Activated B cell treated with CpG ODN at 0.5 μM for 24 hours (primary cell): ENCODE measurements at places on chromosomes 1 and 21. TPM values are rescaled to one million over a fixed set of nuclear protein-coding genes. Genes with fewer than 3 reads are reported as not detected.

Gene VWA5B1
- total RNA-seq: not detected in 2 replicates

GRCh38 chr1:100328133-100328532 is 24.2 kb upstream of the CDC14A start:
- no peak for DNase-seq

GRCh38 chr1:153261281-153262069 is 2.0 kb downstream of the LORICRIN start:
- DNase-seq: peak; percentile 31

Gene BRINP2
- not detected in 2 replicates for total RNA-seq

- DNase-seq: no peak
These were observed 36.3 kb downstream of the MSTO1 start for GRCh38 chr1:155646307-155646706.

GRCh38 chr21:16211339-16212303 is 481.8 kb downstream of the USP25 start:
- no peak for DNase-seq

- no peak for DNase-seq
These were observed 18.5 kb upstream of the GBP3 start for GRCh38 chr1:89041119-89041641.

DNA sequence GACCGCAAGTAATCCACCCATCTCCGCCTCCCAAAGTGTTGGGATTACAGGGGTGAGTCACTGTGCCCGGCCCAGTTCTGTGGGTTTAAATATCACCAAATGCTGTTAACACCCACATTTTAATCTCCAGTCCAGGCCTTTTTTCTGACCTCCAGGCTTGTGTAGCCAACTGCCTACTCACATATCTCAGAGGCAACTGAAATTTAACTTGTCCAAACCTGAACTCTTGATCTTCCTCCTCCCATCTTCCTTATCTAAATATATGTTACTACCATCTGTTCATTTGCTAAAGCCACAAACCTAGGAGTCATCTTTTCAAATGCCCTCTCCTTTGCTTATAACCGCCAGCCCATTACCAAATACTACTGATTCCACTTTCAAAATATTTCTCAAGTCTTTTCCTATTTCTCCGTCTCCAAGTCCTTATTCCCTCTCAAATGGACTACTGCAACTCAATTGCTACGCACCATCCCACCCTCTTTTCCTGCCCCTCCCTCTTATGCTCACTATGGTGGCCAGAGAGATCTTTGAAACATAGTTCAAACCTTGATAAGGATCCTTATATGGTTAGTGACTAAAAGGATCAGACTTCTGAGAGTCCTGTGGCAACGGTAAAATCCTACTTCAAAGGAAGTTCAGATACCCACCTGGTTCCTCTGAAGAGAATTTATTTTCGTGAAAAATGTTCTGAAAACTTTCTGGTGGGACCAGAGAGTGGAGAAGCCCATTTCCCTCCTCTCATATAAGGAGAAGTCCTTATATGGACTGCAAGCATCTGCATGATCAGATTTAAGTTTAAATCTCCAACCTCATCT is 78.5 kb upstream of the CDC42BPA start:
- no peak for DNase-seq

- no peak for DNase-seq
These were observed 199.0 kb downstream of the OLFM3 start for GRCh38 chr1:101797722-101798121.

- no peak for DNase-seq
These were observed 242.3 kb downstream of the PBX1 start for GRCh38 chr1:164801246-164801731.

GRCh38 chr1:1082776-1083415 is 8.8 kb upstream of the RNF223 start:
- DNase-seq: no peak

GRCh38 chr1:160083968-160084770 is 2.8 kb downstream of the KCNJ9 start:
- peak; percentile 70 for DNase-seq

DNA sequence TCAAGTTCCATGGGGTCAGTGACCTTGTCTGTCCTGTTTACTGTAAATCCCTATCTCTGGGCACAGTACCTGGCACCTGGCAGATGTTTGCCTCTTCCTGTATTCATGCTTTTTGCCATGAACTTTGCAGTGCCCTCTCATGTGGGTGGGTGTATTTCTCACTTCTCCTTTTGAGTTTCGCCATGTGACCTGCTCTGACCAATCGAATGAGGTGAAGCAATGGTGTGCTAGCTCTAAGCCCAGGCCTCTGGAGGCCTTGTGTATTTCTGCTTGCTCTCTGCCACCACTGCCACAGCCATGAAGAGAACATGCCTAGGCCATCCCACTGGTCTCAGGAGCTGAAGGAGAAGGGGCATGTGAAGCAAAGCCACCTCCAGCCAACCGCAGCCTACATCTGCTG is 185.5 kb upstream of the ZC3H12A start:
- DNase-seq: peak; percentile 55

Gene NBPF6
- total RNA-seq: not detected in 2 replicates

DNA sequence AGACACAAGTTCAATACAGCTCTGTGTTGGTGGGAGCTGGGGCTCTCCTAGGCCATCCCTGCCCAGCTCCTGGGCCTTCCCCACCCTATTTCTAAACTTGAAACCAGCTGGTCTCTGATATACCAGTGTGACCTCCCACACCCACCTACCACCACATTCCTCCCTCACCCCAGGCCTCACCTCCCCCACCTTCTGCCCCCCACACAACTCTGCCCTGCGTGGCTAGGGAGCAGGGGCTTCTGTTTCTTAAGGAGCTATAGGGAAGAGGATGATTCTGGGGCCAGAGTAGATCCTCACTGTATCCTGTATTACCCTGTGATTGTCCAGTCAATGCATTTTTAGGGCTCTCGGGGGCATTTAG is 16.5 kb downstream of the NES start:
- DNase-seq: no peak

DNA sequence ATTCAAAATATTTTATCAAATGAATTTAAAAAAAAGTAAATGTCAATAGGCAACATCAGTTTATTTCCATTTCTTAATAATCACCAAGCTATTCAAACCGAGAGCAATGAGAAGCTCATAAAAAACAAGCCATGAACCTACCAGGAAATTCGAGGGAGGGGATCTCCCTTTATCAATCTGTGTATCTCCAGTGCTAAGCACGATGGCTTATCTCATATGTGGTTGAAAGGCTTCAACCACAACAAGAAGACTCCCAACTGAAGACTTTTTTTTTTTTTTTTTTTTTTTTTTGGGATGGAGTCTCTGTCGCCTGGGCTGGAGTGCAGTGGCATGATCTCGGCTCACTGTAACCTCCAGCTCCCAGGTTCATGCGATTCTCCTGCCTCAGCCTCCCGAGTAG is 833.3 kb downstream of the USP25 start:
- DNase-seq: no peak
